ENCODE measurements at places on chromosomes 16 and 17.

DNA sequence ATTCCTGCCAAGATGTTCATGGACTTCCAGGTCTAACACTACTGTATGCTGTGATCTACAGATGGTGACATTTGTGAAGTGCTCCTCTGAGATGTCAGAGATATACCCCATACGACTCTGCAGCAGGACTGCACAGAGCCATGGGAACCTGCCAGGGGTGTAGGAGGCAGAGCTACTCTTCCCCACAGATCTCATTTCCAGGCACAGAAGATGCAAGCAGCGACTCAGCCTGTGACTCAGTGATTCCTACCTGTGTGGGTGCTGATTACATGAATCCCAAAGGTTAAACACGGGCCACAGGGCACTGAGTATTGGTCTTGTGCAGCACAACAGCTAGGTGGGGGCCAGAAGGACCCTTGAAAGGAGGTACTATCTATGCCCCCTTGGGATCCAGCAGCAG is 137.0 kb upstream of the SOX9 start:
- DNase-seq: no peak

DNA sequence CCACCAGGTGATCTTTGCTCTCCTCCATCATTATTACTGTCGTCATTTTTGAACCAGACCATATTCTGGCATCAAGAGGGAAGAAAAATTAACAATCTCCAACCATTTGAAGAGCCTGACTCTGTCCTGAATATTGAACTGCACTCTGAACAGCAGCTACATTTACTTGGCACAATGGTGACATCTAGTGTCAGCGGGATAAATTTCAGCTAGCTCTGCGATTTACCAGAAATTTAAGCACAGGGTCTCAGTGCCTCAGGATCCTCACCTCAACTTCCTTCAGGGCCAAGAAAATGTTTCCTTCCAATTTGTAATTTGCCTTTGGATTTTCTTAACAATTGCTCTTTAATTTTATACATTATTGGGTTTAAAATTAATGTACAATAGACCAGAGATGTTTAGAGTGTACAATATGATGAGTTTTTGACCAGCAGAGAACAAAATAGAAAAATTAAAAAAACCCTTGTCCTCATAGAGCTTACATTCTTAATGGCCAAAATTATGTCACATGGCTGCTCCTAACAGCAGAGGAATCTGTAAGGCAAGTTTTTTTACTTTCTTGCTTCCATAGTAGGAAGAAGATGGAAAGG is 10.7 kb upstream of the ZNF19 start:
- DNase-seq: peak; percentile 12

- DNase-seq: peak; percentile 27
Measured at GRCh38 chr17:67602974-67603373, 114.8 kb upstream of the NOL11 start.

GRCh38 chr16:85507342-85507741 is 105.8 kb upstream of the GSE1 start:
- no peak for DNase-seq

GRCh38 chr17:9902120-9902519 is 3.0 kb downstream of the RCVRN start:
- no peak for DNase-seq

GRCh38 chr17:73831699-73832098 is 187.5 kb upstream of the SDK2 start:
- no peak for DNase-seq

DNA sequence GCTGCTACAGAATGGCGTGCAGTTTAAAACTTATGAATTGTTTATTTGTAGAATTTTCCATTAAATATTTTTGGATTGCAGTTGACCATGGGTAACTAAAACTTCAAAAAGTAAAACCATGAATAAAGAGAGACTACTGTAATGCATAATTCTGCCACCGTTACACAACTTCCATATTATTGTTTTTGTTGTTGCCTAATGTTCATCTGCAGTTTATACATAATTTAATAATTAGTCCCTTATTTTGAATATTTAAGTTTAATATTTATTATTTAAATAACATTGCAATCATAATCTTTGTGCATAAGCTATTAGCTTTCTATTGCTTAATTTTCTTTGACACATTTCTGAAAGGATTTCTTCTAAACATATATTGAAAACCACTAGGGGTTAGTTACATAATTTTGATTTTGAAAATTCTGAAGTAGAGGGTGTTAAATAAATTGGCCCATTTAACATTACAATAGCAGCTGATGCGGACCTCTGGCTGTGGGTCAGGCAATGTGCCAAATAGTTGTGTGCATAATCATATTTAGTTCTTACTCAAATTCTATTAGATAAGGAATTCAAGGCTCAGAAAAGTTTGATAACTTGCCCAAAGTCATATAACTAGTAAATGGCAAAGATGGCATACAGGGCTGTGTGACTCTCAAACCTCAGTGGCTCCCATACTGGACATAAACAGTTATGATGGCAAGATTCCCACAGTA is 31.1 kb downstream of the PPM1E start:
- DNase-seq: no peak

- DNase-seq: no peak
Measured at GRCh38 chr16:1494129-1494640, 1.0 kb downstream of the TELO2 start.

DNA sequence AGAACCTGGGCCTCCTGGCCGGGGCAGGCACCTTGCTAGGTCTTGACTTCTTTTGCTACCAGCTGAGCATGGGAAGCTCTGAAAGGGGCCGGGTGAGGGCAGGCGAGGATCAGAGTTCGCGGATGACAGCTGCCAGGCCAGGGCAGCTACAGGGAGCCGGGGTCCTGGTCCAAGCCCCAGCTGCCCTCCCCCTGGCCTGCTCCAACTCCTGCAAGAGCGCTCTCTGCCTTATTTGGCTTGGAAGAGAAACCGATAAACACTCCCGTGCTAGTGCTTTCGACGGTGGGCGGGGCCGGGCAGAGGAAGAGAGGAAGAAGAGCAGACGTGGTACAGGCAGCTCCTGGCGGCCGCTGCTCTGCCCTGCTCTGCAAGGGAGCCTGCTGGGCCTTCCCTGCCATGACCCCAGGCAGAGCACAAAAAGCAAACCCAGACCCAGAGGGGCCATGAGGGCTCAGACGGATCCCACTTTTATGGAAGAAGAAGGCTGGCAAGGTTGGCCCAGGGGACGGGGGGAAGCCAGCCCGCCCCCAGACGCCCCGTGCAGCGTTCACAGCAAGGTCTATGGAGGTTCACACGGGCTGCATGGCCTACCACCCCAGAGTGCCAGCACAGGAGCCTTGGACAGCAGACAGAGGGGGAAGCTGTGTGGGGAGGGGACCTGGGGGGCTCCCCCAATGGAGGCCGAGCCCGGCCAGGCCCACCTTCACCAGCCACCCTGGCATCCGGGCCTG is 25.6 kb downstream of the PIEZO1 start:
- DNase-seq: peak; percentile 64

DNA sequence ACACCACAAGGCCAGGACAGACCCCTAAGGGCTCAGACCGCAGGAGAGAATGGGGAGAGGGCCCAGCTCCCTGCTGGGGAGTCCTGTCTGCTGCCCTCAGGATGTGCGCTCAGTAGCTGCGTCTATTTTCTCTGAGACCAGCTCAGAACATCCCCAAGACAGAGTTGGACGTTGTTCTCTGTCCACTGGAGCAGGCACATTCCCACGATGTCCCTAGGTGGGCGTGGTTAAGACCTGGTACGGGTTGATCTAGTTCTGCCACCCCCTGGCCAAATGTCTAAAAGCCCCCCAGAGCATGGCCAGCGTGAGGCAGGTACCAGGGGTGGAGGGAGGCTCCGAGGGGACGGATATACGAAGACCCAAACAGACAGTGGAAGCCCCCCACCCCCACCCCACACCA is 842 bp upstream of the CALB2 start:
- no peak for DNase-seq

- no peak for DNase-seq
Measured at GRCh38 chr16:71648162-71648561, 22.2 kb downstream of the MARVELD3 start.

Data from stimulated activated CD4-positive, alpha-beta T cell treated with anti-CD3 and anti-CD28 coated beads, Interleukin-4, amount 100 ng/mL, for 1 hour (primary cell).